ENCODE measurements at places on chromosomes 6 and 20. TPM values are rescaled to one million over a fixed set of nuclear protein-coding genes. Genes with fewer than 3 reads are reported as not detected.

Gene PRIM2
- 9.3 TPM for total RNA-seq

DNA sequence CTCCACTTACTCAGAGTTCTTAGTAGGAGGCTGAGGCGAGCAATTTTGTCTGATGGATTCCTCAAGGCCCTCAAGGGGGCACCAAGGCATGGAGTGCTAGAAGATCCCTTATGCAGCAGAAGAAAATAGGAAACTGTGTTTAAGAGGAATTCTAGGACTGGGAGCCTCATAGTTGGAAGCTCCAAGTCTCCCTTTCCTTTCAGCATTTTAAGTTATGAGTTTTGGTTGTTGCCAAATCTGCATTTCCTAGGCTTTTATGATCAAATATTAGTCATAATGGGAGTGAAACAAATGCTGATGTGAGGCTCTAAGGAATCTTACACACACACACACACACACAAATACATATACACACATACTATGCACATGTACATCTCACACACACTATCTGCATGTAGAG lies 714.0 kb downstream of the UTRN start:
- no peak for DNase-seq
- H3K4me3 ChIP-seq, result no peak overlapping the region
- H3K27me3 ChIP-seq, result no peaks in the 10 kb centered on the region
- no peak overlapping the region for H3K27ac ChIP-seq

DNA sequence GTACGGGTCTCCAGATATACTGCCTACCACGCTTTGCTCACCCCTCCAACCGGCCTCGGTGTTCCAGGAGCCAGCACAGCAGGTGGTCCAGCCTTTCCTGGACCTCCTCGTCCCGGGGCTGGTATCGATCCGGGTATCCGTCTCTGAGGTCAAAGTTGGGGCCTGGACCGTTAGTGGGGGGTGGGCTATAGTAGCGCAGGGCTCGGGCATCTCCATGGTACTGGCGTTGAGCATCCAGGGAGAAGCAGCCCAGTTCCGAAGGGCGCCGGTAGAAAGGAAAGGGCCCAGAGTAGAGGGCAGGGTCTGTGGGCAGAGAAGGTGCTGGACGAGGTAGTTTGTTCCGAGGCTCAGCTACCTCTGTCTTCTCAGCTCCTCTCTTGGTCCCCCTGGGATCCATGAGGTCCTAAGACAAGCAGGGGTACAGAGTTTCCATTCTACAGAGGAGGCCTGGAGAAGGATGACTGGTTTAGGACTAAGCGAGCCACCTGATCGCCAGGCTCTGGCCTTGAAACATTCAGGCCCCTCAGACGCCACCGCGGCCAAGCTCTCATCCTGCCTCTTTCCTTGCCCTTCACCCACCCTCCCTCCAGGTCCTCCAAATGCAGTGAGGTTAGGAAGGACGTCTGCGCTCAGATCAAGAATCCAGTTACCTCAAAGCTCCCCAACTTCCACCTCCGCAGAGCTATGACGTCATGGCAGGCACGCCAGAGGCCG lies 502 bp downstream of the DXO start:
- peak; percentile 54 for DNase-seq
- H3K27me3 ChIP-seq, result no peaks in the 10 kb centered on the region
- no peaks in the 10 kb centered on the region for H3K36me3 ChIP-seq
- H3K27ac ChIP-seq, result peak overlapping the region; percentile 97

Gene ZC3H12D
- 0.60 TPM for total RNA-seq

- H3K4me1 ChIP-seq, result no peaks in the 10 kb centered on the region
- H3K27me3 ChIP-seq, result no peaks in the 10 kb centered on the region
- H3K36me3 ChIP-seq, result no peaks in the 10 kb centered on the region
These were observed 7.2 kb downstream of the FAM120B start for GRCh38 chr6:170313716-170314295.

Gene BANF2
- not detected for total RNA-seq

- peak overlapping the region; percentile 58 for H3K4me3 ChIP-seq
- no peaks in the 10 kb centered on the region for H3K27me3 ChIP-seq
- H3K36me3 ChIP-seq, result no peaks in the 10 kb centered on the region
These were observed 984 bp downstream of the TNFRSF21 start for GRCh38 chr6:47308552-47309290.

Gene SLC22A7
- not detected for total RNA-seq

DNA sequence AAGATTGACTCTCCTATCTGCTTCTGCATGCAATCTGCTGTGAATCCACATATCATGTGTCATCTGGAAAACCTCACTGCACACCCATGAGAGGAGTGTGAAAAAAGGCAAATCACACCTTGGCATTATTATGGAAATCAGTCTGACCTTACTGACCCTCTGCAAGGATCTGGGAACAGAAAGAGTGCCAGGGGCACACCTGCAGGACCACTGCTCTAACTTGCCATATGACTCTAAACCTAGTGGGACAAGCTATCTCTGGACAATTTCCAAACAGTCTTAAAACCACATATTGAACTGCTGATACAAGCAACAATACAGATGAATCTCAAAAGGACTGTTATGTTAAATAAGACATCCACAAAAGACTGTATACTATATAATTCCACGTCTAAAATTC lies 50.3 kb downstream of the ABHD12 start:
- no peak for DNase-seq
- no peaks in the 10 kb centered on the region for H3K36me3 ChIP-seq
- peaks cover 2% of the 10 kb centered on the region for H3K4me1 ChIP-seq
- no peaks in the 10 kb centered on the region for H3K27me3 ChIP-seq
- H3K4me3 ChIP-seq, result no peak overlapping the region
- H3K27ac ChIP-seq, result no peak overlapping the region

GRCh38 chr20:31679357-31680285 lies 41.9 kb downstream of the COX4I2 start:
- H3K27me3 ChIP-seq, result no peaks in the 10 kb centered on the region
- H3K36me3 ChIP-seq, result no peaks in the 10 kb centered on the region
- no peak overlapping the region for H3K27ac ChIP-seq
- no peak for DNase-seq

DNA sequence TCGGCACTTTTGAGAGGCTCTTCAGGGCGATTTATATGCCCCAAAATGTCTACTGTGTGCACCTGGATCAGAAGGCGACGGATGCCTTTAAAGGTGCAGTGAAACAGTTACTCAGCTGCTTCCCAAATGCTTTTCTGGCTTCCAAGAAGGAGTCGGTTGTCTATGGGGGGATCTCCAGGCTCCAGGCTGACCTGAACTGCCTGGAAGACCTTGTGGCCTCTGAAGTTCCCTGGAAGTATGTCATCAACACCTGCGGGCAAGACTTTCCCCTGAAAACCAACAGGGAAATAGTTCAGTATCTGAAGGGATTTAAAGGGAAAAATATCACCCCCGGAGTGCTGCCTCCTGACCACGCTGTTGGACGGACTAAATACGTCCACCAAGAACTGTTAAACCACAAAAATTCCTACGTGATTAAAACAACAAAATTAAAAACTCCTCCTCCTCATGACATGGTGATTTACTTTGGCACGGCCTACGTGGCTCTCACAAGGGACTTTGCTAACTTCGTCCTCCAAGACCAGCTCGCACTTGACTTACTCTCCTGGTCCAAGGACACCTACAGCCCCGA lies 8.2 kb downstream of the GCNT2 start:
- DNase-seq, result no peak
- H3K4me3 ChIP-seq, result peak overlapping the region; percentile 8
- no peaks in the 10 kb centered on the region for H3K36me3 ChIP-seq

Gene CNKSR3
- total RNA-seq, result 15.4 TPM

DNA sequence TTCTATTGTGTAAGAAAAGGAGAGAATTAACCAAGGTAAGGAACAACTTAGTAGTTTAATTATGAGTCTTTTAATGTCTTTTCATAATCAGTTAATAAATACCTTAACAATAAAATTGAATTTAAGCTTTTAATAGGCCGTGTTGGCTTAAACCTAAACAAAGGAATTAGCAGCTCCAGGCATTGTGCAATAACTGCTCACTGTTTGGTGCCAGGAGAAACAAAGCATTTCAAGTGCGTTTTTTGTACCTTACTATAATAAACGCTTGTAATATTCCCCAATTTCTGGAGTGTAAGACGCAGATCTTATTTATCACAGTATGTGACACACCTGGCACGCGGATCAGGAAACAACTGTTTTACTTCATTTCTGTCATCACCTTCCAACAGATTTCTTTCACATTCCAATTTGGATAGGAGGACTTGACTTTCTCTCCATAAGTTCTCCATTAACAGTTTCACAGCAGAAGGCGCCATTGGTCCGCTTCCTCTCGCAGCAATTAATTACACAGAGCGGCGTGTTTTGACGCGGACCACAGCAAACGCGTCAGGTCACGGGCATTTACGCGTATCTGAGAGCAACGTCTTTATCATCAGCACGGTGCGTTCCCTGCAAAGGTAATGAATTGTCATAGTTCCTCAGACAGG lies 335.8 kb upstream of the NT5E start:
- H3K27ac ChIP-seq, result no peak overlapping the region
- H3K4me1 ChIP-seq, result peaks cover 4% of the 10 kb centered on the region
- H3K36me3 ChIP-seq, result no peaks in the 10 kb centered on the region
- peak; percentile 28 for DNase-seq
- no peaks in the 10 kb centered on the region for H3K27me3 ChIP-seq

Gene SKIC2
- total RNA-seq, result 51.5 TPM

DNA sequence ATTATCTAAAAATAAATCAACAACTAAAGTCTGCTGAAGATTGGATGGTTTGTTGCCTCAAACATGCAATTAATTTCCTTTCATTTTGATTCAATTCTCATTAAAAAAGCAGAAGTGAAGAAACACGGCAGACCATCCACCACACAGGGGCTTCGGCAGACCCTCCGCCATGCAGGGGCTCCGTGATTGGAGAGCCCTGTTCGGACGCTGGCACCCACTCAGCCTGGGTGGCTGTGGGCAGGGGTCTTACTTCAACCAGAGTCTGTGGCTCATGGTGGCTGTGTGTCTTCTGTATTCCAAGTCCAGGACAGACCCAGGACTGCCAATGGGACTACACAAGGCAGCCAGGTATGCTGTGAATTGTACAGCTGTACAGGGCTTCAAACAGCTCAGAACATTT lies 86.9 kb upstream of the FRMD1 start:
- no peaks in the 10 kb centered on the region for H3K4me1 ChIP-seq
- no peaks in the 10 kb centered on the region for H3K36me3 ChIP-seq
- no peaks in the 10 kb centered on the region for H3K27me3 ChIP-seq
- no peak overlapping the region for H3K27ac ChIP-seq

GRCh38 chr20:59588236-59588855 lies 16.0 kb upstream of the PHACTR3 start:
- peak; percentile 23 for DNase-seq
- no peaks in the 10 kb centered on the region for H3K36me3 ChIP-seq
- peaks cover 5% of the 10 kb centered on the region for H3K4me1 ChIP-seq
- no peaks in the 10 kb centered on the region for H3K27me3 ChIP-seq
- no peak overlapping the region for H3K4me3 ChIP-seq

DNA sequence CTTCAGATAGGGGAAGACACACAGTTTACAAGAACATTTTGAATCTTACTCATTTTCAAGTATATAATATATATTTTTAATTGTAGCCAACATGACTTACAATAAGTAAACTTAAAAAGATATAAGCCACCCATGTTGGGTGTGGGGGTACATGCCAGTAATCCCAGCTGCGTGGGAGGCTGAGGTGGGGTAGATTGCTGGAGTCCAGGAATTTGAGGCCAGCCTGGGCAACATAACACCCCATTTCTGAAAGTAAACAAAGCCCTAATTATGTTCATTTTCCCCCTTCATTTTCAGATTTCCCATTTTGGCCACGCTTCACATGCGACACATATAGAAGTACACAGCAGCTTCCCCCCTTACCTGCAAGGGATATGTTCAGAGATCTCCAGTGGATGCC lies 30.5 kb downstream of the SERPINB6 start:
- no peaks in the 10 kb centered on the region for H3K27me3 ChIP-seq
- H3K4me3 ChIP-seq, result no peak overlapping the region
- no peak for DNase-seq
- no peak overlapping the region for H3K27ac ChIP-seq

DNA sequence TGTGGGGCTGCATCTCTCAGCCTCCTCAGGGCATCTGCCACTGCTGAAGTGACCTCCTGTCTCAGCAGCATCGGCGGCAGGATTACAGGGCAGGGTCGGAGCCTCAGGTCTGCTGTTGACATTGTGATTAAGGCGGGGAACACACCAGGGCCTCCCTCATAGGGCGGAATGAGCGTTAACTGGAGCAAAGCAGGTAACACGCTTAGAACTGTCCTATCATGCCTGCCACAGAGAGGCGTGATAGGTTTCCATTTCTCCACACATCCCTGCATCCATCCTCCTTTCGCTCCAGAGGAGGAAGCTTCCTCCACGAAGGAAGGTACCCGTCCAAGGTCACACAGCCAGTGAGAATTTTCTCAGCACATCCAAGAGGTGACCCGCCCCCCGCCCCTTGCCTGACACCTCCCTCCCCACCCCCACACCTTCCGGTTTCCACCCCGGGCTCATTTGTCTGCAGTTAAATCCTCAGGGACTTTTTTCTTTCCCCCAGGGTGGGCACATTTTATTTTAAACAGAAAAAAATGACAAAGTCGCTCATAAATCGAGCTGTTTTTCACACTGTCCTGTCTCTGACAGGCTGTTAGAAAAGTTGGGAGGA lies 200.8 kb downstream of the TFAP2C start:
- no peaks in the 10 kb centered on the region for H3K36me3 ChIP-seq
- H3K4me1 ChIP-seq, result no peaks in the 10 kb centered on the region
- no peak for DNase-seq
- H3K4me3 ChIP-seq, result no peak overlapping the region
- H3K27ac ChIP-seq, result no peak overlapping the region

Measured in ovary (tissue), 10 donors.